ENCODE measurements at places on chromosomes 1 and 21. TPM values are rescaled to one million over a fixed set of nuclear protein-coding genes. Genes with fewer than 3 reads are reported as not detected.
A peak's percentile ranks its signal among the peaks of the same experiment; 100 is the strongest.

CCDC181 gene
- total RNA-seq, result 1.1 TPM

RAB7B gene
- not detected for total RNA-seq

INAVA gene
- total RNA-seq, result 2.4 TPM

FAM167B gene
- total RNA-seq, result 2.5 TPM

KNCN gene
- not detected for total RNA-seq

TRPM2 gene
- not detected for total RNA-seq

IL20 gene
- total RNA-seq, result not detected

ADAM30 gene
- not detected for total RNA-seq

DNA sequence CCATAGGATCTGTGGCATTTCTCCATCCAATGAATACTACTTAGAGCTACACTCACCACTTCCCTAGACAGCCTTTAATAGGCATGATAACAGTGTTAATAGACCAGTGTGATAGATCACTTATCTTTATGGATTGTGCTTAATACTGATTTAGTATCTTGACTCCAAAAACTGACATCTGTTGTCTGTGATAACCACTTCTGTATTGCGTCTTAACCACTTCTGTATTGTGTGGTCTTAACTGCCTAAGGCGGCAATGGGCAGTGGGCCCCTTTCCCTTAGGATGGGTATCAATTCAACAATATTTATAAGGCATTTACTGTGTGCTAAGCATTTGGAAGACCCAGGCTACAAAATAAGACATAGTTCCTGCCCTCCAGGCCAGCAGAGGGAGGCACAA is 32.0 kb upstream of the RCAN3 start:
- DNase-seq, result no peak
- H3K36me3 ChIP-seq, result no peaks in the 10 kb centered on the region
- H3K27ac ChIP-seq, result no peak overlapping the region
- no peaks in the 10 kb centered on the region for H3K4me1 ChIP-seq

- peak overlapping the region; percentile 97 for H3K4me3 ChIP-seq
- H3K4me1 ChIP-seq, result peaks cover 17% of the 10 kb centered on the region
- peaks cover 25% of the 10 kb centered on the region for H3K36me3 ChIP-seq
- peak; percentile 33 for DNase-seq
- peaks cover 6% of the 10 kb centered on the region for H3K27me3 ChIP-seq
- H3K27ac ChIP-seq, result peak overlapping the region; percentile 92
Observed at GRCh38 chr1:246724731-246725095, 504 bp downstream of the SCCPDH start.

- H3K4me3 ChIP-seq, result no peak overlapping the region
- no peak overlapping the region for H3K27ac ChIP-seq
- no peak for DNase-seq
- H3K4me1 ChIP-seq, result peaks cover 6% of the 10 kb centered on the region
- H3K36me3 ChIP-seq, result peaks cover 13% of the 10 kb centered on the region
Observed at GRCh38 chr21:43188592-43189210, 19.9 kb downstream of the CRYAA start.

- H3K4me1 ChIP-seq, result peaks cover 2% of the 10 kb centered on the region
- no peak overlapping the region for H3K27ac ChIP-seq
- H3K4me3 ChIP-seq, result no peak overlapping the region
- H3K36me3 ChIP-seq, result peaks cover 4% of the 10 kb centered on the region
Observed at GRCh38 chr21:37342046-37342632, 24.4 kb upstream of the DYRK1A start.

DNA sequence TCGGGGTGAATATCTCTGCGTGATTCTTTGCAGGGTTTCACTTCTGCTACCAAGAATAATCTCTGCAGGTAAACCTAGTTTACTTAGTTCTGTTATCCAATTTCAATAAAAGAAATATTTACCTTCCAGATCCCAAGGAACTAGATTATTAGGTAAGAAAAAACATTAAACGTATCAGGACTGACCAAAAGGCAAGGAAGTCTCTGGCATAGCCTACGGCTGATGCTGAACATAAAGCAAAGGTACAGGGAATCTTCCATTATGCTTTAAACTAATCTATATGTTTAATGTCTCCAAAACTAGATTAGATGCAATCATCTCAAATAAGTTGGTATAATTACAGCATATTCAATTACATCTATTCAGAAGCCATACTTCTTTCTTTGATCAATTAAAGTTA is 168.9 kb downstream of the KCNK2 start:
- no peaks in the 10 kb centered on the region for H3K36me3 ChIP-seq
- no peak overlapping the region for H3K4me3 ChIP-seq
- H3K27ac ChIP-seq, result no peak overlapping the region

DNA sequence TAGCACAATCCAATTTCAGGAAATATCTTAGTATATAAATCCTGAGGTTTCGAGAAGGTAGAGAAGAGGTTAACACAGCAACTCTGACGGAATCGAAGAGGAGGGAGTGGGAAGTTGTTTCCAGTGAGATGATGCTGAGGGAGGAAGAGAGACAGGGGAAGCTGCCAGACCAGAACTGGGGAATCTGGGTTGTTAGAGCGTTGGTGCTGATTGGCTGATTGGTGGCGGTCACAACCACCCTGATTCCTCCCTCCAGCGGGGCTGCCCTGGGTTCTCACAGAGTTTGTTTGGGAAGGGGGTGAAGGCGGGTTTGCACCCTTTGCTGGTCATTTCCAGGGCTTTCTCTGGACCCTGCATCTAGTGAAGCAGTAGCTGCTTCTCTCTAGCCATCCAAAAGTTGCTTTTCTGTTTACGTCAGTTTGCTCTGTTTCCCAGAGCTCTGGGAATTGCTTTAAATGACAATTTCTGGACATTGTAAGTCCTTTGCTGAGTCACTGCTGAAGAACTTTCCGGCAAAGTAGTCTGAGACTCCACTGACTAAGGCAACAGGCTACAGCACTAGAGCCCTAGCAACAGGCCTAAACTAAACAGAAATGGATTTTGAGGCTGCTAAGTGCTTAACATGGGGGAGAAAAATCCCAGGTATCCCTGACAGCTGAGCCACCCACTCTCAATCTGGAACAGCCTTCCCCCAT is 90.1 kb downstream of the TENT5C start:
- H3K4me1 ChIP-seq, result peaks cover 5% of the 10 kb centered on the region
- no peak for DNase-seq
- no peaks in the 10 kb centered on the region for H3K36me3 ChIP-seq
- no peak overlapping the region for H3K4me3 ChIP-seq
- H3K27me3 ChIP-seq, result peaks cover 2% of the 10 kb centered on the region

DNA sequence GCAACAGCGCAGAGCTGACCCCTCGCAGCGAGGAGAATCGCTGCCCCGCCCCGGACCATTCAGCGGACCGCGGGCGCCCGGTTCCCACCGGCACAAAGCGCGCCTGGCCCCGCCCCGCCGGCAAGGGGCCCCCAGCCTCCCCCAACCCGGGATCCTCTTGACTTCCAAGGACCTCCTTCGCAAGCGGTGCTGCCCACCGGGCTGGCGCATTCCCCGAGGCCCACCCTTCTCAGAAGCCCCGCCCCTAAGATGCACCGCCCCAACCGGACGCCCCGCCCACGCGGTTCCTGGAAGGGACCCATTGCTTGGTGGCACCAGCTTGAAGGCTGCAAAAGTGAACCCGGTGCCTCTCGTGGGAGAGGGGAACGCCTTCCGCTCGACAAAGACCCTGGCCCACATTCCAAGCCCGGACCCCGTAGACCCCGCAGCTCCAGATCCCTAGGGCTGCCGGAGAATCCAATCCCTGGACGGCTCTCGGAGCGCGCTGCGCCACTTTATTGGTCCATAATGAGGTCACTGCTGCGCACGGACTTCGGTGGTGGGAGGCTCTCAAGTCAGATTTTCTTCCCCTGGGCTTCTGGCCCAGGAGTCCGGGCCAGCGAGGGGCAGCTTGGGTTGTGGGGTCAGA is 2.0 kb downstream of the HES3 start:
- peak; percentile 97 for DNase-seq
- no peaks in the 10 kb centered on the region for H3K36me3 ChIP-seq
- H3K27ac ChIP-seq, result peak overlapping the region; percentile 89
- H3K27me3 ChIP-seq, result peaks cover 20% of the 10 kb centered on the region
- H3K4me1 ChIP-seq, result peaks cover 8% of the 10 kb centered on the region
- peak overlapping the region; percentile 84 for H3K4me3 ChIP-seq

- peaks cover 16% of the 10 kb centered on the region for H3K4me1 ChIP-seq
- H3K27me3 ChIP-seq, result no peaks in the 10 kb centered on the region
- no peak for DNase-seq
- H3K36me3 ChIP-seq, result no peaks in the 10 kb centered on the region
- H3K27ac ChIP-seq, result no peak overlapping the region
Observed at GRCh38 chr1:234844479-234845031, 234.6 kb upstream of the IRF2BP2 start.

DNA sequence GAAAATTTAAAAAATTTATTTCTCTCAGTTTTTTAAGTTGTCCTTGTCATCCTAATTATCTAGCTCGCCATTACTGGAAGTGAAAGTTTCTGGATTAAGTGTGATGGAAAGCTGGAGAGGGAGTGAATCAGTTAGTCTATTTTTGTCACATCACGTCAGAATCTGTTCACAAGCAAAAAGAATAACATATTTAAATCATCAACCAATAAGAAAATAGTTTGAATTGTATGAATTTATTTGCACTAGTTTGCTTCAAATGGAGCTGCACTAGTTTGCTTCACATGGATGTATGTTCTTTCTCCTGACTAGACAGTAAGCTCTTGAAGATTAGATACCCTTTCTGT is 22.8 kb downstream of the PHC2 start:
- no peak overlapping the region for H3K4me3 ChIP-seq
- peaks cover 15% of the 10 kb centered on the region for H3K36me3 ChIP-seq
- H3K27ac ChIP-seq, result no peak overlapping the region
- H3K27me3 ChIP-seq, result no peaks in the 10 kb centered on the region
- peaks cover 7% of the 10 kb centered on the region for H3K4me1 ChIP-seq

DNA sequence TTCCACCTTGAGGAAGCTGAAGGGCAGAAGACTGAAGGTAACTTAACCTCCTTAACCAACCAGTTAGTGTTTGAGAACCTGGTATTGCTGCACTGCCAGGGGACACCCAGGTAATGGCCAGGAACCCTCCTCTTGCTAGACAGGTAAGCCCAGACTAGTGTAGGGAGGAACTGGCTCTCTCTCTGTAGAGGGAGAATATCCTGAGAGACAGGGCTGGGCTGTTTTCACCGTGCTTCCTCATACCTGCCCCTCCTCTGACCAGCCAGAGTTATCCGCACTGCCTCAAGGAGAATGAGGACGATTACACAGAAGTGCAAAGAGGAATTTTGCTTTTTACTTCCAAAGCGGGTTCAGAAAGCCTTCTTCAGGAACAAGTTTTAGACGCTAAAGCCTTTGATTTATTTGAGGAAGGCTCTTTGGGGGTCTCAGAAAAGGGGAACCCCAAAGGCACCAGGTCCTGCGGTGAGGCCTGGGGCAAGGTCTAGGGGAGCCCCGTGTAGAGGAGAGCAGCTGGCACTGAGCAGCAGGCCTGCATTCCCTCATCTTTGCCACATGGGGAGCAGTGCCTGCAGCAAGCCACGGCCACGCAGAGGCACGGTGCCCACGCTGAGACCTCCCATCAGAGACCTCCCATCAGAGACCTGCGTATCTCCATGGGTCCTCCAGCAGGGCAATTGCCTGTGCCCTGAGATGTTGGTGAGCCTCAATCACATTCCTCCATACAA is 13.5 kb downstream of the GNG4 start:
- no peaks in the 10 kb centered on the region for H3K36me3 ChIP-seq
- H3K27ac ChIP-seq, result no peak overlapping the region
- no peak for DNase-seq

DNA sequence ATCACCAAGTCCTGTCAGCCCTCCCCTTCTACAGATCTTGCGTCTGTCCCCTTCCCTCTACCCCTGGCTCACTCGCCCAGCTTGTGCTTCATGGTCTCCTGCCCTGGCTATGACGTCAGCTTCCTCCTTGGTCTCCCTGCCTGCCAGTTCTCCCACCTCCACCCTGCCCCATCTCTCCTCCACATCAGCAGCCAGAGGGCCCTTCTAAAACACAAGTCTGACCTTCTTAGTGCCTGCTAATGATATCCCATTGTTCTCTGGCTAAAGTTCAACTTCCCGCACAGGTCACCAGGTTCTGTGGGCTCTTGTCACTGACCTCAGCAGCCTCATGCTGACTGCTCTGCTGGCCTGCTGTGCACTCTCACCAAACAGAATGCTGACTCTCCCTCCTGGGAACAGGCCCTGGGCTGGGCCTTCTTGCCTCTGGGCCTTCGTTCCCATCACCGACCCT is 24.7 kb upstream of the MYCL start:
- H3K4me3 ChIP-seq, result no peak overlapping the region
- H3K36me3 ChIP-seq, result no peaks in the 10 kb centered on the region
- H3K4me1 ChIP-seq, result peaks cover 10% of the 10 kb centered on the region
- peaks cover 7% of the 10 kb centered on the region for H3K27me3 ChIP-seq
- DNase-seq, result no peak

- H3K27me3 ChIP-seq, result peaks cover 6% of the 10 kb centered on the region
- no peaks in the 10 kb centered on the region for H3K4me1 ChIP-seq
- peaks cover 14% of the 10 kb centered on the region for H3K36me3 ChIP-seq
Observed at GRCh38 chr1:52919723-52920483, 1.6 kb downstream of the ECHDC2 start.

GRCh38 chr1:16971341-16972188 is 8.9 kb downstream of the MFAP2 start:
- H3K36me3 ChIP-seq, result no peaks in the 10 kb centered on the region
- H3K27ac ChIP-seq, result no peak overlapping the region
- no peak for DNase-seq
- peaks cover 2% of the 10 kb centered on the region for H3K4me1 ChIP-seq
- H3K27me3 ChIP-seq, result peaks cover 7% of the 10 kb centered on the region

GRCh38 chr21:41219498-41220207 is 51.7 kb downstream of the BACE2 start:
- H3K4me3 ChIP-seq, result no peak overlapping the region
- no peak overlapping the region for H3K27ac ChIP-seq
- peaks cover 7% of the 10 kb centered on the region for H3K27me3 ChIP-seq
- H3K36me3 ChIP-seq, result no peaks in the 10 kb centered on the region
- no peaks in the 10 kb centered on the region for H3K4me1 ChIP-seq

- H3K36me3 ChIP-seq, result no peaks in the 10 kb centered on the region
- DNase-seq, result no peak
- H3K27ac ChIP-seq, result no peak overlapping the region
- no peaks in the 10 kb centered on the region for H3K27me3 ChIP-seq
- no peak overlapping the region for H3K4me3 ChIP-seq
- no peaks in the 10 kb centered on the region for H3K4me1 ChIP-seq
Observed at GRCh38 chr1:19112891-19113696, 97.0 kb downstream of the UBR4 start.

- peaks cover 10% of the 10 kb centered on the region for H3K36me3 ChIP-seq
- H3K4me3 ChIP-seq, result no peak overlapping the region
- no peak for DNase-seq
- no peak overlapping the region for H3K27ac ChIP-seq
Observed at GRCh38 chr1:24908591-24909259, 21.4 kb downstream of the RUNX3 start.

- no peaks in the 10 kb centered on the region for H3K4me1 ChIP-seq
- H3K27ac ChIP-seq, result no peak overlapping the region
- DNase-seq, result peak; percentile 42
- peaks cover 1% of the 10 kb centered on the region for H3K27me3 ChIP-seq
Observed at GRCh38 chr1:18041685-18042355, 65.8 kb upstream of the IGSF21 start.

- no peak overlapping the region for H3K27ac ChIP-seq
- DNase-seq, result no peak
- no peaks in the 10 kb centered on the region for H3K4me1 ChIP-seq
- H3K36me3 ChIP-seq, result no peaks in the 10 kb centered on the region
- H3K4me3 ChIP-seq, result no peak overlapping the region
Observed at GRCh38 chr1:115534106-115534505, 107.7 kb upstream of the VANGL1 start.
